Foreskin fibroblast (primary cell): ENCODE measurements at places on chromosomes 1 and 21.

GRCh38 chr1:13792419-13792818 is 92.4 kb downstream of the PRDM2 start:
- DNase-seq = peak; percentile 68

DNA sequence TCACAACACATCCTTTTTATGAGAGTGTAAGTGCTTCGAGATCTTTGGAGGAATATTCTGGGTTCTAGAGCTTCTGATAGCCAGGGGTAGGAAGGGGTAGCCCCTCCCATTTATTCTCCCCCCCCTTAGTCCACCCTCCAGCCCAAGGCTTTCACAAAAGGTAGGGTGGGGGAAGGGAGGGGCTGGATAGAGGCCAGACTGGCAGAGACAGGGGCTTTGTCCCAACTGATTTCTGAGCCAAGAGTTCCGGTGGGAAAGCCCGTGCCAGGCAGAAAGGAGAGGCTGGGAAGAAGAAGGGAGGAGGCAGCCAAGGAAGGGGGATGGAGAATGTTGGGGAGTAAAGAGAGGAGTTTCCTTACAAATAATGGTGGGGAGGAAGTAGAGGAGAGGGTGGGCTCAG is 3.1 kb downstream of the BCAN start:
- no peak for DNase-seq

GRCh38 chr1:231395076-231395997 is 26.8 kb downstream of the EGLN1 start:
- DNase-seq = peak; percentile 90

DNA sequence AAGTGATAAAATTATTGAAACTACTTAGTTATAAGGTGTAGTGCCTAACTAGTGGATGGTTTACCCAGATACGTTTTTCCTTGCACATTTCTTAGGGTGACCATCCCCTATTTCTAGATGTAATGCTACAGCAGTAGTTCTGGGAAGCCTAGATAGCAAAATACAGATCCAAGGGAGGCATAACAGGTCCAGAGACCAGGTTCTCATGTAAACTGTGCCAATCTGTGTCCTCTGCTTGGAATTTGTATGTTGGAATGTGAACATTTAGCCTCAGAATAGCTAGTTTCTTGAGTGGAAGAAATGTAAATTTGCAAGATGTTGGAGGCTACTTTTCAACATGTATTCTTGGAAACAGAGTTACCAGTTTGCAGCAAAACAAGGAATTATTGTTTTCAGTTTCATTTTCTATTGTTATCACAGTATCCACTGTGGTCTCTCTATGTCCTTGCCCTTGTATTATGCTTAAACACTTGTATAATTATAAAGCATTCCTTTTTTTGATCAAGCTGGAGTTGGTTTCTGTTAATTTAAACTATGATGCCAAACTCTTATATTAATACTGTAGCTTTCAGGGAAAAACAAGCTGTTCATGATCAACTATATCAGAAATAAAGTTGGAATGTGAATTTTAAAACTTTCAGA is 102.0 kb upstream of the BRINP3 start:
- peak; percentile 7 for DNase-seq

DNA sequence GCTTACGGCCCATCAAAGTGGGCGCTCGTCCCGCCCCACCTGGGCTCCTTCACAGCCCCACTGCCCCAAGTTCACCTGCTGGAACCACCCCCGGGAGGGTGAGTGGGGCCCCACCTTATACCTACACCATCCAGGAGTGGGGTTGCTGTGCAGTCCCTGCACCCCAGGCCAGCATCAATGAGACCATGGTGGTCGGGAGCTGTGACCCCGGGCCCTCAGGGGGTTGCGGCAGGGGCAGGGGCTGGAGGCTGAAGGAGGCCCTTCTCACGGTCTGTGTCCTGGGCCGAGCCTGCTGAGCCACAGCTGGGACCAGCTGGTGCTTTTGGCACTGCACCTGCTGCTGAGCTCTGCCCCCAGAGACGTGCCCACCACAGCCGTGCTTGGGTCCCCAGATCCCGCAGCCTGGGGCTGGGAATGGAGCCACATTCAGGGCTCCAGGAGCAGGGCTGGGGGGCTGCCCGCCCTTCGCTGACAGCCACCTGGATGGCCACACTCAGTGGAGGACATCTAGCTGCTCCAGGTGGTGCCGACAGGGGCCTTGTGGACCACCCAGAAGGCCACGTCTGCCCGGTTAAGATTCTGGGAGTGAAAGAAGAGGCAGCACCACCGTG is 17.4 kb downstream of the ACTRT2 start:
- DNase-seq = no peak

DNA sequence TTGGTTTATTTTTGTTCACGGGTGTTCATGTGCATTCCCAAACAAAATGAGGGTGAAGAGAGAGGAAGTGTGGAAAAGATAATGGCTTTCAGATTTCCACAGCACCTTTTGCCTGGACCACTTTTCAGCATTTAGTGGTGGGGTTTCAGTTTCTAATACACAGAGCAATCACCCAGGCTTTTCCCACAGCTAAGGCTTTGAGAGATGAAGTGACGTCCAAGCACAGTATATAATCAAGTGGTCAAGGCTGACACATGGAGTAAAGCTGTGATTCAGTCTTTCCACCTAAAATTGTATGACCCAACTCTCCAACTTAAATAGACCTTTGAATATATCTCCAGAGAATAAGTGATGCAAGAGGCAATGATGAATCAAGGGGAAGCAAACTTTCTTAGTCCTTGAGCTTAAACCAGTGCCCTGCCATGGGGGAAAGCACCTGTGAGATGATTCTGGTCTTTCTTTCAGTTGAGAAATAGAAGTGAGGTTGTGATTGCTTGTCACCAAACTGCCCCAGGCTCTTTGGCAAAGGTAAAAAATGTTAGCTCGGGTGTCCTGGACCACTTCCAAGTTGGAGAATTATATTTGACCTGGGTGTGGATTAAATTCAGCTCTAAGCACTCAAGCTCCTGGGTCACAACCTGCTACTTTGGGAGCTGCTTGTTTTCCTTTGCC is 2.4 kb upstream of the PIK3R3 start:
- peak; percentile 47 for DNase-seq

GRCh38 chr1:212710566-212710965 is 10.9 kb upstream of the BATF3 start:
- no peak for DNase-seq

GRCh38 chr1:192654120-192654519 is 18.2 kb downstream of the RGS13 start:
- DNase-seq = no peak

GRCh38 chr1:27912429-27912828 is 22.4 kb upstream of the SMPDL3B start:
- no peak for DNase-seq

- no peak for DNase-seq
These were observed 4.9 kb upstream of the ABCD3 start for GRCh38 chr1:94413311-94413710.

GRCh38 chr1:12760256-12760795 is 13.2 kb upstream of the PRAMEF12 start:
- DNase-seq = no peak

GRCh38 chr1:89085781-89086180 is 20.8 kb upstream of the GBP1 start:
- DNase-seq = peak; percentile 12

- DNase-seq = no peak
These were observed 7.0 kb downstream of the IL12RB2 start for GRCh38 chr1:67314696-67315095.

DNA sequence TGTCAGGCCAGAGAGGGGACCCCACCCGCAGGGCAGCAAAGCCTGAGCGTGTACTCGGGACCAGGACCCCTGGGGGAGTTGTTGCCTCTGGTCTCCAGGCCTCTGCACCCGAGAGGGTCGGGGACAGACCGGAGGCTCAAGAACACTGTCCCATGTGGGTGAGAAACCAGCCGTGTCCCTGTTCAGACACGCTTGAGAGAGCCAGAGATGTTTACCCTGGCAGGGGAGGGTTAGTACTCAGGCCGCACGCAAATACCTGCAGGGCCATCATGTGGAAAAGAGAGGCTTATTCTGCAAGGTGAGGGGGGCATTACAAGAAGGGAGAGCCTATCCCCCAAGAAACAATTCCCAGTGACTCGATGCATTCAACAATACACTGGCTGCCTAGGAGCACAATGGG is 74.0 kb upstream of the ARHGEF16 start:
- DNase-seq = no peak

- no peak for DNase-seq
These were observed 656.3 kb downstream of the PTPRC start for GRCh38 chr1:199295107-199295506.

- DNase-seq = no peak
These were observed 38.8 kb downstream of the CASQ2 start for GRCh38 chr1:115729756-115730155.

- no peak for DNase-seq
These were observed 93.1 kb downstream of the UCHL5 start for GRCh38 chr1:192966073-192966472.

GRCh38 chr21:20760221-20760620 is 238.0 kb upstream of the NCAM2 start:
- DNase-seq = no peak

DNA sequence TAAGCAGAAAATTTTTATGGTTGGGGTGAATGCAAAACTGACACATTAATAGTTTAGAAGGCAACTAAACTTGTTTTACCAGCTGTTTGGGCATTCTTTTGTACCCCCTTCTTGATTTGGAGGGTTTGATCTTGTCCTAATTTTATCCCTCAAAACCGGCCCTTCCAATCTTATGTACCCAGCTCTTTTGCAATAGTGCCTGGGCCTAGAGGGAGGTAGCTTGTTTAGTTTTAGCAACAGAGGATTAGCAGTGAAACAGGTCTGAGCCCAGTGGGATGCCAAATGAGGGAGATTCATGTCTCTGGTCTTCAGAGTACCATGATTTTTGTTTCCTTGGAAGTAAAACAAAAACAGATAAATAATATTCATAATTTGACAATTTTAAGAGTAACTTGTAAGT is 45.1 kb downstream of the CRP start:
- no peak for DNase-seq

DNA sequence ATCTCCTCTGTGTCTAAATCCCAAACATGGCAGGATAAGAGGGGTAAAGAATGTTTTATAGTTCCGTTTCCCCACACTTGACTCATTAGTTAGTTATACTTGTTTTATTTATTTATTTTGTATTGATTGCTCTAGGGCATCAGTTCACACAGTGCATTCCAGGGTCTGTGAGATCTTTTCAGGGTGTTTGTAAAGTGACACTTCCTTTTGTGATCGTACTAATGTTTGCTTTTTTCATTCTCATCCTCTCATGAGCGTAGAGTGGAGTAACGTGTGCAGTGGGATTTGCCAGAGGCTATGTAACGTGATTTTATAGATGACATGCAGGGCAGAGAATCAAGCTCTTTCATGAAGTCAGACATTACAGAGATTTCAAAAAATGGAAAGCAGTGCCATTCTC is 103.2 kb downstream of the SCCPDH start:
- no peak for DNase-seq

DNA sequence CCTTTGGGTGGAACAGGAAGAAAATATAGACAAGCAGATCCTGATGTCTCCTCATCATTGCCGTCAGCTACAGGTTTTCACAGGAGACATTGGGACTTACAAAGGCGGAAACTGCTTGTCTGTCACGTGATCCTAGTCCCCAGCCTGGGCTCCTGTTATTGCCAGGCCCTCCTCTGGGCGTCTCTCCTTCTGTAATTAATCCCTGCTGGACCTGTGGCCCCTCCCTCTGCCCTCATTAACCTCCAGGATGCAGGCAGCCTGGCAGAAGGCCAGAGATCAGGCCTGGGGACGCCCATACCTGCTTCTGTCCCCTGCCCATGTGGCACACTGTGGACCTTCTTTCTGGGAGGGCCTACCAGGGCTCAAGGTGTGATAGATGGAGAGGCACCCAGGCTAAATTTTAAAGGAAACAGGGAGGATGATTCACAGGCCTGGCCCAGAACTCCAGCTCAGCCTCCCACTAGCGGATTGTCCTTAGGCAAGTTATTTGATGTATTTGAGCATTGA is 2.4 kb downstream of the S100A5 start:
- DNase-seq = peak; percentile 82

DNA sequence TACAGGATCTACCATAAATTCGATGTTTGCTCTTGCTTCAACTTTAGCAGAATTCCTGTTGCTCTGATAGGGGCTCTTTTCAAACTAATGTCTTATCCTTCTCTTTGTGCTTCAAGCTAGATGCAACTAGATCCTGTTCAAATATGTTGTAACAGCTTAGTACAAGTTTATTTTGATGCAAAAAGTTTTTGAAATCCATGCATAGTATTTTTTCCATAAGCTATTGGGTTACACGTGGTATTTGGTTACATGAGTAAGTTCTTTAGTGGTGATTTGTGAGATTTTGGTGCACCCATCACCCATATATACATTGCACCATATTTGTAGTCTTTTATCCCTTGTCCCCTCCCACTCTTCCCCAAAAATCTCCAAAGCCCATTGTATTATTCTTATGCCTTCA is 907.7 kb downstream of the LTN1 start:
- no peak for DNase-seq

GRCh38 chr21:43958364-43959158 is 53.5 kb upstream of the TRAPPC10 start:
- no peak for DNase-seq

- peak; percentile 61 for DNase-seq
These were observed 69.8 kb downstream of the TPR start for GRCh38 chr1:186304982-186305949.

DNA sequence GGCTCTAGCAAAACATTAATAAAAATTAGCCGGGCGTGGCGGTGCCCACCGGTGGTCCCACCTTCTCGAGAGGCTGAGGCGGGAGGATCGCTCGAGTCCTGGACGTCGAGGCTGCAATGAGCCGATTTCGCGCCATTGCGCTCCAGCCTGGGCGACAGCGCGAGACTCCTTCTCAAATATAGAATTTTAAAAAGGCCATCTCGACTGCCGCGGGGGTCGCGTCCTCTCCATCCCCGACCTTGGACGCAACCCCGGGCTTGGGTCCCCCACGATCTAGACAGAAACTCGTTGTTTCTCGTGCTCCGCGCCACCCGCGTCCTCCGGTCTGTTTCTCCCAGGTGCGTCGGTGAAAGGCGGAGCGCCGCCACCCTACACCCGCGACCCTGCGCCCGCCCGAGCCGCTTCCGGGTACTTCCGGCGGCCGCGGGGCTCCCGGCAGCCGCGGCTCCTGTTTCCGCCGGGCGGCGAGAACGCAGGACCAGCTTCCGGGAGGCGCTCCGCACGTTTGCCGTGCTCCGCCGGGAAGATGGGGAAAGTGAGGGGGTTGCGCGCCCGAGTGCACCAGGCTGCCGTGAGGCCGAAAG is at the start of gene SLX9:
SLX9 (plus strand) TSS at position 498 of the 584 bp plus-strand sequence; CDS start at position 527, 29 bp downstream.
- peak; percentile 75 for DNase-seq

- peak; percentile 61 for DNase-seq
These were observed 207.9 kb upstream of the C1orf87 start for GRCh38 chr1:60281360-60281932.
